Colonic mucosa (tissue), 4 donors: ENCODE measurements at places on chromosomes 5 and 9. TPM values are rescaled to one million over a fixed set of nuclear protein-coding genes. Genes with fewer than 3 reads are reported as not detected.

DNA sequence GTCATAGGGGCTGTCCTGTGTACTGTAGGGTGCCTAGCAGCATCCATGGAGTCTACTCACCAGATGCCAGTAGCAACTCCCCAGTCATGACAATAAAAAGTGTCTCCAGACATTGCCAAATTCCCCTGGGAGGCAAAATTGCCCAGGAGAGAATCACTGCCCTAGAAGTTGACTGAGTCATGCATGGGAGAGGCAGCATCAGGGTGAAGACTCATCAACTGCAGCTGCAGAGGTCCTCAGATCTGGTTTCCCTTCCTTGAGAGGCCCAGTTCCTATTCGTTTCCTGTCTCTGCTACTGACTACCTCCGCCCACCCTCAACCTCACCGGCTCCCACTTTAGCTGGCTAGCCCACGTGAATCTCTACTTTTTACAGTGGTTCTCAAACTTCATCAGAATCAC is 88.6 kb upstream of the AGXT2 start:
- H3K4me3 ChIP-seq = no peak overlapping the region
- no peaks in the 10 kb centered on the region for H3K36me3 ChIP-seq
- DNase-seq = no peak
- no peaks in the 10 kb centered on the region for H3K4me1 ChIP-seq
- H3K27me3 ChIP-seq = no peaks in the 10 kb centered on the region

DNA sequence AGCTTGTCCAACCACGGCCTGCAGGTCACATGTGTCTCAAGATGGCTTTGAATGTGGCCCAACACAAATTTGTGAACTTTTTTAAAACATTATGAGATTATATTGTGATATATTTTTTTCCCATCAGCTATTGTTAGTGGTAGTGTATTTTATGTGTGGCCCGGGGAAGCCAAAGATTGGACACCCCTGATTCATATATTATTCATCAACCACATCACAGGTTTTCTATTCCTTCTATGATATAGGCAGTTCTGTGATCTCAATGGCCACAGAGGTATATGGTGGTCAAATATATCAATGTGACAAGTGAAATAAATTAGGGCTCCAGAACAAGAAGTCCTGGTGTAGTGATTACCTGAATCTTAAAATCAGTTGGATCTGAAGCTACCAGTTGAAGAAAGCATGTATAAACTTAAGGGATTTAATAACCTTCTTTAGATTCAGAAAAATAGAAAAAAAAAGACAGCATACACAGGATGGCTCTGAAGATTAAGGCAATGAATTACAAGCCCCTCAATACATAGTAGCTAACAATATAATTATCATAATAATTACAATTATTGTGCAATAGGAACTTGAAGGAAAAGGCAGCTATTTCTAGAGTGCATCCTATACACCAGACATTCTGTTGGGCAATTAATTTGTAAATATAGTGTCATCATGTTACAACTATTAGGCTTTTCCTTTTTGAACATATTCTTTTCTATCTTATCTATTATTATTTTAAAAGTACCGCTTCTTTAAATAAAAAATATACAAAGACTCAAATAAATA is 530.4 kb upstream of the PTPRD start:
- no peaks in the 10 kb centered on the region for H3K36me3 ChIP-seq
- no peak for DNase-seq
- no peaks in the 10 kb centered on the region for H3K27me3 ChIP-seq
- no peak overlapping the region for H3K27ac ChIP-seq
- H3K4me3 ChIP-seq = no peak overlapping the region
- H3K4me1 ChIP-seq = no peaks in the 10 kb centered on the region

- H3K27me3 ChIP-seq = no peaks in the 10 kb centered on the region
- DNase-seq = no peak
- no peaks in the 10 kb centered on the region for H3K4me1 ChIP-seq
- H3K27ac ChIP-seq = no peak overlapping the region
- no peak overlapping the region for H3K4me3 ChIP-seq
These were observed 37.8 kb upstream of the S1PR3 start for GRCh38 chr9:88953381-88954029.

DNA sequence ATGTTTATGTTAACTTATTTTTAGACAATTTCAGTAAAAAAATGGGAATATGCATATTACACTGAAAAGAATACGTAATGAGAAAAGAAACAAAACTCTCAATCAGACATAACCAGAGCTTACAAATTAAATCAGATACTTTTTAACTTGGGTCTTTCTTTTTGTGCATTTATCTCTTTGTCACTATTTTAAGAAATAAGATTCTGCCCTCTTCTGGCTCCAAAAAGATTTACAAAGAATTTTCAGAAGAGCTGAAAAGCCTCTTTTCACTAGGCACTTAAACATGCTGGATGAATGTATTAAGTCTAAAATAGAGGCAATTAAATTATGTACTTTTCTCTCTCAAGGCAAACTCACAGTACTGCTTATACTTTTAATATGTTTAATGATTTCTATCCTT is 55.5 kb downstream of the CEP120 start:
- H3K4me1 ChIP-seq = no peaks in the 10 kb centered on the region
- H3K36me3 ChIP-seq = no peaks in the 10 kb centered on the region
- no peak overlapping the region for H3K27ac ChIP-seq

Gene HTR1A
- not detected for total RNA-seq

Gene FOXD4
- not detected for total RNA-seq

Gene GRXCR2
- not detected for total RNA-seq

Gene PCDHA3
- not detected for total RNA-seq
